NCI-H1417 treated with DMSO at 0.1 percent for 48 hours (cell line): ENCODE measurements at places on chromosomes 13 and 19.

GRCh38 chr19:33424181-33424580, 50.7 kb downstream of the CEBPG start:
- no peak for DNase-seq

DNA sequence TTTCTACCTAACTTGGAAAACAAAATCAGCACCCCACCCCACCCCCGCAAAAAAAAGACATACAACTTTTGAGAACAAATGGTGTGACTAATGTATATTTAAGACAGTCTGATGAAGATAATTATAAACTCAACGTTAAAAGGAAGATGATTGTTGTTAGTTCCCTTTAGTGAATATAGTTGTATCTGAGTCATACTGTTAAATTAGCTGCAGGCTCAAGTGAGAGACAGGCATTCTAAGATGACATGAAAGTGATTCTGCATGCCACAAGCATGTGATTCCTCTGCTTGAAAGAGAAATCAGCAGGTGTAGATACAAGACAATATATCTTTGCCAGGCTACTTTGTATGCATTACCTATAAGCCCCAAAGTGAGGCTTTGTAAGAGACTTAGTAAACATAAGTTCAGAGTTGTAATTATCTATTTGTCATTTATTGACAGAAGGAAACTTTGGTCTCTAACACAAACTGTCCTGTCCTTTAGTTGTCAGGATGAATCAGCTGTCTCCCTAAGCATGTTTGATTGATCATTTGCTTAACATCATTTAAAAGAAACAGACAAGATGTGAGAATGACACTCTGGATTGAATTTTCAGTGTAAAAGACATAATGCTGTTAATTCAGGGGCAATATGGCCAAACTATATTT, 319.4 kb upstream of the HTR2A start:
- no peak for DNase-seq

DNA sequence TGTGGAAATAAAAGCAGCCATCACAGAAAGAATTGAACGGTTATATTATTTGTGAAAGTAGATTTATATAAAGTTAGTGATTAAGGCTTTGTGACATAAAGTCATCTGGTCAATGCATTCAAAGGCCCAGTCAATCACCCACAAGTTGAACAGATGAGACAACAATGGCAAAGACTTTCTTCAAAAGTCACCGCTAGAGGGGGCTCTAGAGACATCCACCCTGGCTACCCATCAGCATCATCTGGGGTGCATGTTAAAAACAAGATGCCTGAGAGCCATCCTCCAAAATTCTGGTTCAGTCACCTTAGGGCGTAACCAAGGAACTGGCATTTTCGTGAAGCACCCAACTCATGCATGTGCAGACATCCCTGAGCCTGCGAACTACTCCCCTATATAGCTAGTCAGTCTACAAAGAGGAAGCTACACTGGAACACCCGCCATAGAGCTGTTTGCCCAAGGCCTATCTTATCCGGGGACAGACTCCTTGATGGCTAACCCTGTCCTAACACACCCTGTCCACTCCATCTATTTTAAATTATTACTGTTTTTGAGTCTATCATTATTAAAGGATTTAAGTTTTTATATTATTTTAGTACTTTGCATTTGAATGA, 970.5 kb downstream of the UQCRFS1 start:
- no peak for DNase-seq

- no peak for DNase-seq
These were observed 68.5 kb upstream of the POMP start for GRCh38 chr13:28590461-28590860.

- no peak for DNase-seq
These were observed 268.7 kb downstream of the DCT start for GRCh38 chr13:94210816-94211215.

- DNase-seq = no peak
These were observed 26.8 kb upstream of the SACS start for GRCh38 chr13:23460309-23460708.

DNA sequence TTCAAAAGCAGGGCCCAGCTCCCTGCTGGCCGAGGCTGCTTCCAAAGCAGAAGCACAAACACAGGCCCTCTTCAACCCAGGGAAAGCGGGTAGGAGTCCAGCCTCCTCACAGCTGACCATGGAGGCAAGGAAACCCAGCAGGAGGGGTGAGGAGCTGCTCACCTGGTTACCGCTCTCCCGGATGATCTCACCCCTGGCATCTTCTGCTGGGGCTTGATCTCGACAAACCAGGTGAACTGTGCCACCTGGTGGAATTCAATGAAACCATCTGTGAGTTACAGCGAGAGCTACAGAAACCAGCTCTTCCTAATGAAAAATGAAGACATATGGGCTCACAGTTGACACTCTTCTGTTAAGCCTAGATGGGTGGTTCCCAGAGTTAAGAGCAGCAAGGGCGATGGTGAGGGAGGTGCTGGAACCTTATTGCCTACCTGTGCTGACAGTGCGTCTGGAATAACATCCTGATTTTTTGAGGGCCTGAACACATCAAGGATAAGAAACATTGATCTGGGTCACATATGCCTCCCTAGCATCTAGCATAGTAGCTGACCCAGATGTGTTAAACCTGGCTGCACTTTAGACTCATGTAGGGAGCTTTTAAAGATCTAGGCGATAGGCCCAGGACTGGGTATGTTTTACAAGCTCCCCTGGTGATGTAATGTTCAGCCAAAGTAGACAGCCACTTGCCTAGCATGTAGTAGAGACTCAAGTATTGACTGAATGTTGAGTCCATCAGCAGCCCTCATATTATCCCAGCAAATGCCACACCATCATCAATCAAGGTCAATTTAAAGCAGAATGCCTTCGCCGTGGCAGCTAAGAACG, 6.1 kb downstream of the DHRS12 start:
- peak; percentile 62 for DNase-seq
